Gastrocnemius medialis (tissue), 4 donors: ENCODE measurements at places on chromosomes 4 and X.
A peak's percentile ranks its signal among the peaks of the same experiment; 100 is the strongest.

DNA sequence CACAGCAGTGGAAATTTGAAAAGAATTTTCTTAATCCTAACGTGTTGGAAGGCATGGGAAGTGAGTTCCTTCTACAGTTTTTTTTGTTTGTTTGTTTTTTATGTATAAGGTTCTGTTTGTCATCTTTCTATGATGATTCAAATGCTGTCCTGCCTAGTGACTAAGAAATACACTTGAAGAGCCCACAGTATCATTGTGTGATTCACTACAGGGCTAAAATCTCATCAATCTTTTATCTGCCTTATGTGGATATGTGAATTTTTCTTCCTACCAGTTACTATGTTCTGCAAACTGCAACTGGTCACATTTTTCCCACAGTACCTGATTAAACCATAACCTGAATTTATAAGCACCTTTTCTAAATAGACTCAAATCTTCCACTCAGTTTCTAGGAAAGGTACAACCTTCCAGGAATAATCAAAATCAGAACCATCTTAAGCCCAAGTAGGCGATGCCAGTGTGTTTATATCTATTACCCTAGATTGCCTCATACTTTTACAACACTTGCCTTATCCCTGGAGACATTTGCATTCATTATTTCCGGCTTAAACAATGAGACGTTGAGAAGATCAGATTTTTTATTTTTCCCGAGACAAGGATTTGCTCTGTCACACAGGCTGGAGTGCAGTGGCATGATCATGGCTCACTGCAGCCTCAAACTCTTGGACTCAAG lies 214.6 kb upstream of the GALNT7 start:
- DNase-seq = no peak

DNA sequence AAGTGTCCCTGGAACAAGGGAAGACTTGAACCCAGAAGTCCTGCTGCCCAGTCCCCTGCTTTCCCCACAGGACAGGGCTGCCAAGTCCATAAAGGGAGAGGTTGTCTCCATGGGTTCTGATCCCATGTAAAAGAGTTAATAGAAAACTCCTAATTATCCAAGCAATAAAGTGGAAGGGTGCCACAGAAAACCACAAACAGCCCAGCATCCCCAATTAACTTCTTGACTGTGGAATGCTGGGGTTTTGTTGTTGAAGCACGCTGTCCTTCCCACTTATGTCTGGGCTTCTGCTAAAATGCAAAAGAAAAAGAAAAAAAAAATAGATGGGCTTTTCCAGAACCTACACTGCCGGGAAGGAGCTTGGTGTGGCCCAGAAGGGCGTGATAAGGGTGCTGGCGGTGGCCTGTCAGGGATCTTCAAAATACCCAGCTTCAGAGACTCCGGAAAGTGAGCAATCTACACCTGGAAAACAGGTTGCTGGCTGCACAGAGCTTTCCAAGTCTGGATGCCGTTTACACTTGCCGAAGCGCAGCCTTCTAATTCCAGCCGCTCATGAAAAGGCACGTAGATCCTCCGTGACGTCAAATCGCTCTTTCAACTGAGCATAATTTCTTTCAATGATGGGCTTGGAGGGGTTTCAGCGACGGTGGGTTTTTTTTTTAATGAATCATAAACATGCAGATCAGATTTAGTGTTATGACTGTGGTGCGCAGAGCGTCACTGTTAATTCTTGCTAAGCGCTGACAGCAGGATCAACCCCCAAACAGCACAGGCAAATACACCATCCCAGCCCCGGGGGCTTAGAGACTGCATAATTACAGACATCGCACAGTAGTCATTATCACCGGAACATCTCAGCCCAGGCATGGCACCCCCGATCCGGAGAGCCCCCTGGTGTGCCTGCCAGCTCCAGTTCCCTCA lies 197.6 kb downstream of the BCOR start:
- no peak for DNase-seq

DNA sequence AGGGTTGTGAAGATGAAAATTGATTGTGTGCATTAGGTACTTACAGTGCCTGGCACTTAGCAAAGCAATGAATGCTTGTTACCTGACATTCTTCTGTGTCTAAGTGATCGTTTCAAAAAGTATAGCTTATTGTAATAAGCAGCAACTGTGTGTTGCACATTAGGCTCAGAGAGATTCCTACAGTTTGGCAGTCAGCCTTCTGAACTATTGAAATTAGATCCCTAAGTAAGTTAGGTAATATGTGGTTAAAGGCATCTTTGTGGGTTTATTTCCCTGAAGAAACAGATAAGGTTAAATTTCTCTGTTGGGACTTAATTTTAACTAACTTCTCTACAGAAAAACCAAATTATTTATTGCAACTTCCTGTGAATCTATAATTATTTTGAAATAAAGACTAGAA lies 93.4 kb downstream of the REPS2 start:
- no peak for DNase-seq

- no peak for DNase-seq
Measured at GRCh38 chrX:10126044-10126443, 30.7 kb upstream of the CLCN4 start.

DNA sequence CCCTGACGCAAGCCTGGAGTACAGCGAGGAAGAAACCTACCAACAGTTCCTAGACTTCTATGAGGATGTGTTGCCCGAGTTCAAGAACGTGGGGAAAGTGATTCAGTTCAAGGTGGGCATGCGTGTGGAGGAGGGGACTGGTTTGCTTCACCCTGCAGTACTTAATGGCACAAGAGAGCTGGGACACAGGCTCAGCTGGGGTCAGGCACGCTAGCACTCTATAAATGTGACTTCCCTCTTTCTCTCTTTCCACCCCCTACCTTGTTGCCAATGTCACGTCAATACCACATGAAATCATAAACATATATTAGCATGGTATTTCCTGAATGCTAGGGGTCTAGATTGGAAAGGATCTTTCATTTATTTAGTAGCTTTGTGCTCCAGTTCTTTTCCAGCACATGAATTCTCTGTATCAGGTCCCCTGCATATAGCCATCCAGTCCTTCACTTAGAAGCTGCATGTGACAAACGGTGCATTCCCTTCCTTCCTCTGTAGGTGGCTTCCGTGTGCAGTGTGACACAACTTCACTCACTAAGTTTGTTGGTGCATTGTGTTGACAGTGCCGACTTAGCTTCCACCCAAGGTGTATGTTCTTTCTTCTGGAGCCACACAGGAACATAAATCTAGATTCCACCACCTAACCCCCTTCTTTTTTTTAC lies 25.6 kb downstream of the ZRSR2 start:
- no peak for DNase-seq

DNA sequence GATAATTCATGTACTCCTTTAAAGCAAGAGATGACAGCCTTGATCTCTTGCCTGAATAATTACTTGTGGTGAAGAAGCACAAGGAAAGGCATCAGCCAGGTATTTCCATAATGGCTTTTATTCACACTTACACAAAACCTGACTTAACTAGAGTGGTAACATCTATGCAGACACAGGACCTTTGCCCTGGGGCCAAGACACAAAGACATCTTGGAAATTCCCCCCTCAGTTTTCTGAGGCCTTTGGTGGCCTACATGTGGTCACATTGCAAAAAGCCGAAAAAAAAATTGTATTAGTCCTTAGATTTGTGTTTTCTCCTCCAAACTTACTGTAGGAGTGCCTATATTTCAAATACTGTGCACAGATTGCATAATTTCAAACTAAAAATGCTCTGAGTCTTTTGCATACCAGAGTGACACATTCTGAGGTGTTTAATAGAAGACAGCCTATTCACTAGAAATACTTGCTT lies 172.4 kb downstream of the PDGFC start:
- no peak for DNase-seq

- DNase-seq = no peak
Measured at GRCh38 chr4:64670647-64671046, 261.4 kb upstream of the TECRL start.

DNA sequence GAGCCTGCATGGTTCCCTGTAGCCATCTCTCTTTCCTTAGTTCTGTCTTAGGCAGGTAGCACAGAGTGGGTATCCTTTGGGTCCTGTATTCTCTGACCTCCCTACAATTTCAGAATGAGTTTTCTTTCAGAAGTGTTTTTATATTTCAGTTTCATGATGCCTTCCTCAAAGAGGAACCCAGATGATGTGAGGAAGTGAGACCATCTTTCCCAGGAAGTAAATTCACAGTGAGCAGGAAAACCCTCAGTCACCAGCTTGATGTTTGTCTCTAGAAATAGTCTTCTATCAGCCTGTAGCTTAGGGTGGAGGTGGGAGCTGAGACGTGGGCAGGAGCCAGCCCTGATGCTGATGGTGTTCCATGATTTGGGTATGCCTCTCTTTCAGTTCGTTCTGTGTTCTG lies 16.9 kb downstream of the PLAC1 start:
- no peak for DNase-seq

DNA sequence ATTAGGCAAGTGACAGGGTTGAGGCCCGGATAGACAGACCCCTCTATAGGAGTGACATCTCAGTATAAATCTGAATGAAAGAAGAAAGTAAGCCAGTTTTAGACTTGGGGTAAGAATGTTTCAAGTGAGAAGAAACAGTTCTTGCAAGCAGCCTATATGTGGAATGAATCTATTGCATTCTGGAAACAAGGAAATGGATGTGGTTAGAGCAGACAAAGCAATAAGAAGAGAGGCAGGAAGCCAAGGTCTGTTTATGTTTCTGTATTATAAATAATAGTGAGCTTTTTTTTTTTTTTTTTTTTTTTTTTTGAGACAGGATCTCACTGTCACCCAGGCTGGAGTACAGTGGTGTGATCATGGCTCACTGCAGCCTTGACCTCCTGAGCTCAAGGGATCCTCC lies 255.8 kb downstream of the UNC5C start:
- no peak for DNase-seq

DNA sequence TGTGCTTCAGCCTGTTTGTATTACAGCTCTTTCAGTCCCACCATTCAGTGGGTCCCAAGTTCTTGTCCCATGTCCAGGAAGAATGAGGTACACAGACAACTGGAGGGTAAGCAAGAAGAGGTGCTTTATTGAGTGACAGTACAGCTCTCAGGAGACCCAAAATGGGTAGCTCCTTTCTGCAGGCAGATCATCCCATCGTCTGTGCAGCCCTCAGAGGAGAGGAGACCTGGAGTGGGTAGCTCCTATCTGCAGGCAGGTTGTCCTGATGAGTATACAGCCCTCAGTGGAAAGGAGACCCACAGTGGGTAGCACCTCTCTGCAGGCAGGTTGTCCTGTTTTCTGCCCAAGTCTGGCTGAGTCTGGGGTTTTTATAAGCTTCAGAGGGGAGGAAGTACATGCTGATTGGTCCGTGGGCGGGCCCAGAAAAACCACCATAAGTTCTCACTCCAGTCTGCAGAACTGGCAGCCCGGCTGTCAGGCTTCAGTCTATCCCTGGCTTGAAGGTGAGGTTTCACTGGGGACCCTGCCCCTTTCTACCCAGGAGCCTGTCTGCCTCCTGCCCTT lies 18.0 kb downstream of the GRK4 start:
- DNase-seq = no peak

GRCh38 chr4:37664696-37665095 lies 21.5 kb downstream of the RELL1 start:
- DNase-seq = no peak

- no peak for DNase-seq
Measured at GRCh38 chr4:48178931-48179330, 44.9 kb upstream of the TXK start.

DNA sequence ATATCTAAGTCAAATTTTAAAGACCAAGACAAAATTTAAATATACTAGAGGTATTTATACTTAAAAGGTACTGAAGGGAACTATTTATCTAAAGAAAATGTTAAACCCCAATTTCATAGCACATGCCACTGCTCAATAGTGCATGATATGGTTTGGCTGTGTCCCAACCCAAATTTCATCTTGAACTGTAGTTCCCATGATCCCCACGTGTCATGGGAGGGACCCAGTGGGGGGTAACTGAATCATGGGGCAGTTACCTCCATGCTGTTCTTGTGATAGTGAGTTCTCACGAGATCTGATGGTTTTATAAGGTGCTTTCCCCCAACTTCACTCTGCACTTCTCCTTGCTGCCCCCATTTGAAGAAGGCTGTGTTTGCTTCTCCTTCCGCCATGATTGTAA lies 32.3 kb downstream of the MAML3 start:
- DNase-seq = no peak

DNA sequence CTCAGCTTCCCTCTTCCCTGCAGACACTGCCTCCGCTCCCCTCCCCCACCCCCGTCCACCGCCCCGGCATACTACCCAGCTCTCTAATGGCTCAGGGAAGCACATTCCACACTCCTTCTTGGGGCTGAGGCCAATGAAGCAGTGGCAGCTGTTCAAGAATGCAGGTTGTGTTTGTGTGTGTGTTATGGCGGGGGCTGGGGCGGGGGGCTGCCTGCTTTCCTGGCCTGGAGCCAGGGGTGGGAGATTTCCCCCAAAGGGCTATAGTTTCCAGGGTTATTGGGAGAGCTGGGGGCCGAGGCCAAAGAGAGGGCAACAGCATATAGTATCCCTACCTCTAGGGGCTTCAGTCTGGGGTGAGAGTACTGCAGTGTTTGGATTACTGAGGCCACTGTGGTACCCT lies 149.4 kb downstream of the EFNB1 start:
- no peak for DNase-seq

- DNase-seq = no peak
Measured at GRCh38 chr4:183185018-183185417, 86.0 kb downstream of the WWC2 start.

GRCh38 chrX:9677098-9677739 lies 88.4 kb downstream of the GPR143 start:
- DNase-seq = no peak

DNA sequence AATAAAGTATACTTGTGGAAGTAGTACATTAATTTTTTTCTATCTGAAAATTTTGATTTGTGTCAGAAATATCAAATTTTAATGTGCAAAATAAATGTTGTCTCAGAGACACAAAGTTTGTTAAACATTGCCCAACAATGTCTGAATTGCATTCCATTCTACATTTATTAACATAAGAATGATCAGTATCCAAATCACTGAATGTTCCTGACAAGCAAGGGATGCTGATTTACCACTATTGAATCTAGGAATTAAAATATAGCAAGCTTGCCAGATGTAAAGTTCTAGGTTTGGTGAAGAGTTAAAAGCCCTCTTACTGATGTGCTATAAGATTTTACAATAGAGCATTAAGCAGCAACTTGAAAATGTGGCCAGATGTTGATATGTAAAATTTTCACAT lies 489.2 kb upstream of the CTSO start:
- DNase-seq = no peak

DNA sequence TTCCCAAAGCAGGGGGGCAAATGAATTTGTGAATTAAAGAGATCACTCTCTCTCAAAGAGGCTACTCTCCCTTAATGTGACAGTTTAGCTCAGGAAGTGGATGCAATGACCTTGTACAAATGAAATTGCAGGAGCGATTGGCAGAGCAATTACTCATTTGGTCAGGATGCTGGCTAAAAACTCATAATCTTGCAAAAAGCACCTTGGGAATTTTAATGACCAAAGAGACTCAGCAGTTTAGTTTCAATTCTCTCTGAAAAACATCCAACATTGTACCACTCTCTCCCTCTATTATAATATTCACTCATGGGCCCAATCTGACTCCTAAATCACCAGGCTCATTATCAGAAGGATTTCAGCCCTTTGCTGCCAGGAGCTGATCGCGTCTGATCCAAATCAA lies 26.1 kb downstream of the PDGFC start:
- DNase-seq = no peak

DNA sequence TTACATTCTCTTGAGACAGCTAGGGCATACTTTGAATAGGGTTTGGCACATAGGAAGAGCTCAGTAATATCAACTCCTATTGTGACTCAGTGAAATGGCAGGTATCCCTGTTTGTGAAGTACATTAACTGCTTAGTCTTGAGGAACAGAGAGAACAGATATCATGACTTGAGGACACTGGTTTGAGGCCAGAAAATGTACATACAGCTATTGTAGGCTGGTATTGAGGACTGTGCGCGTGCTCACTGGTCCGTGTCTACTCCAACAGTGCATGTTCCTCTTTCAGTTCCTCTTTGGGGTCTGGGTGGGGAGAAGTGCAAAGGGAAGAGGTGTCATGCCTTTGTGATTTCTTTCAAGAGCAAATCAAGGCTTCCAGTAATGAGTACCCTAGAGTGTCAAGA lies 34.6 kb upstream of the TBC1D9 start:
- peak; percentile 32 for DNase-seq
